ENCODE measurements at places on chromosomes 12 and 14.

DNA sequence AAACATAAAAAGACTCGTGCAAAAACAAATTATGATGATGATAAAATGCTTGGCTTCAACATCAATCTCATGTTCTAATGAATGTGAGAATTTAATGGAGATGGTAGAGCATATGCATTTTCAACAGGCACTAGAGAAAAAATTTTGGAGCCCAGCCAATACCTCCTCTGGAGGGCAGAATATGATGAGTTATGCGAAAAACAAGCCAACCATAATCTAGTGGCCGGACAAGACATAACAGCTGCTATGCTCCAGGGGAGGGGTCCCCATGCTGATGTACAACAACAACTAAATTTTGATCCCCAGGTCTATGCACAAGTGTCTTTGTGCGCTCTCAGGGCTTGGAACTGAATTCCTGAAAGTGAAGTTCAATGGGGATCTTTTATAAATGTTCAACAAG is 1197.5 kb downstream of the LRFN5 start:
- DNase-seq: no peak

GRCh38 chr14:63362389-63362819 is 43.7 kb upstream of the GPHB5 start:
- no peak for DNase-seq

- DNase-seq: no peak
Observed at GRCh38 chr12:58148405-58148804, 207.0 kb downstream of the ATP23 start.

DNA sequence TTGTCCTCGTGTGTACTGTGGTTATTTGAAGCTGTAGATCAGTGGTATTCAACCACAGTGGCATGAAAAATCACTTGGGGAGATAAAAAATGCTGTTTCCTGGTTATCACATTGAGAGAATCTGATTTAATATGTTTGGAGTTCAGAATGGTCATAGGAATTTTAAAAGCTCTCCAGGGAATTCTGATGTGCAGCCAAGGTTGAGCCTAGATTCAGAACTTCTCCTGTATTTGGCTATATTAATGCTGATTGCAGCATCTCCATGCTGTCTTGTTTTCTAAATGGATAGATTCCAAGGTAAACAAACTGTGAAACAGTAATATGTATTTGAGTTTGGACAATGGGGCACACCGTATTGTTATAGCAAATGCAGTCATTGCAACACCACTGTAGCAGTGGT is 982.2 kb upstream of the FBXO33 start:
- DNase-seq: no peak

GRCh38 chr14:68981539-68981976 is 2.5 kb upstream of the ACTN1 start:
- no peak for DNase-seq

- no peak for DNase-seq
Observed at GRCh38 chr14:56702515-56702914, 107.8 kb downstream of the OTX2 start.

DNA sequence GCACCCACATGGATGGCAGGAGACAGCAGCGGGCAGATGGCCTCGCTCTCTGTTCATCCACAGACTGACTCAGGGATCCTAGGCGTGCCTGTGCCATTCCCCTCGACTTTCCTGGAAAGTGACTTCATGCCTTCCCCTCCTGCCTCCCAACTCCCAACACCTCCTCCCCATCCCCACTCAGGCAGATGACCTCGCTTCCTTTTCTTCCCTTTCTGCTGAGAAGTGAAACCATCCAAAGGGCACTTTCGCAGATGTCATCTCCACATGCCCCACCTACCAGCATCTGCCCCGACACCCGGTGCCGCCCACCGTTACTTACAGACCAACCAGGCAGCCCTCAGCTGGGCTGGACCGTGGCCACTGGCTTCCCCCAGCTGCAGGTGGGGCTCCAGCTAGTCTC is 29.6 kb downstream of the BEGAIN start:
- no peak for DNase-seq

GRCh38 chr12:9721394-9722092 is 11.4 kb downstream of the CLECL1 start:
- no peak for DNase-seq

All from activated CD4-positive, alpha-beta T cell treated with anti-CD3 and anti-CD28 coated beads, Interleukin-10, Interleukin-2, amounts not matched to agents 100 ng/mL and 50 ng/mL, durations not matched to agents 16 hours and 8 hours (primary cell).